ENCODE measurements at places on chromosomes 16 and 17. TPM values are rescaled to one million over a fixed set of nuclear protein-coding genes. Genes with fewer than 3 reads are reported as not detected.

GRCh38 chr16:17407321-17407720 lies 63.4 kb downstream of the XYLT1 start:
- peaks cover 8% of the 10 kb centered on the region for H3K4me1 ChIP-seq
- H3K27me3 ChIP-seq = no peaks in the 10 kb centered on the region
- H3K4me3 ChIP-seq = no peak overlapping the region
- no peak overlapping the region for H3K27ac ChIP-seq
- no peaks in the 10 kb centered on the region for H3K36me3 ChIP-seq

- peak overlapping the region; percentile 66 for H3K27ac ChIP-seq
- peak overlapping the region; percentile 98 for H3K4me3 ChIP-seq
- H3K27me3 ChIP-seq = no peaks in the 10 kb centered on the region
- H3K36me3 ChIP-seq = peaks cover 27% of the 10 kb centered on the region
- peak; percentile 45 for DNase-seq
- H3K4me1 ChIP-seq = peaks cover 30% of the 10 kb centered on the region
These were observed 1.2 kb downstream of the HAGH start for GRCh38 chr16:1825381-1825863.

DNA sequence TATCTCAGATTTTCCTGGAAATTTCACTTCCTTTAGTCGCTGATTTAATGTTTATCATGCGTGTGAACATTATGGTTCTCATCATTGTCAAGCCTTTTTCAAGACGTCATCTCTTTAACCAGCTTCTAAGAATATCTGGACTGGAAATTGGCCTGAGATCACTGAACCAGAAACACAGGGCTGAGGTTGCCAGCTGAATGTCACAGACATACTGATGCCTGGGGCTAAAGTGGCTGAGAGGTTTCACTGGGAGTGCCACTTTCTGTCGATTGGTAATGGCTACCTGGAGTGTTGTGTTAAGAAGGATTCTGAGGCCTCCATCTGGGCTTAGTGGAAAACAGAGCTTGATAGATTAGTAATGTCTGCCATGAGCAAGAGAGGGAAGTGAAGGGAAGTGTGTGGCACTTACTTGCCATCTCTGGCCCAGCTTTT lies 54.2 kb downstream of the CRISPLD2 start:
- DNase-seq = no peak
- H3K36me3 ChIP-seq = peaks cover 21% of the 10 kb centered on the region
- H3K4me1 ChIP-seq = no peaks in the 10 kb centered on the region
- H3K4me3 ChIP-seq = no peak overlapping the region
- no peaks in the 10 kb centered on the region for H3K27me3 ChIP-seq
- no peak overlapping the region for H3K27ac ChIP-seq

The IL34 gene
- 3.3 TPM for total RNA-seq

- no peak overlapping the region for H3K27ac ChIP-seq
- H3K36me3 ChIP-seq = peaks cover 6% of the 10 kb centered on the region
- peaks cover 12% of the 10 kb centered on the region for H3K27me3 ChIP-seq
- H3K4me3 ChIP-seq = no peak overlapping the region
- no peak for DNase-seq
These were observed 41.0 kb downstream of the SLC7A5 start for GRCh38 chr16:87828071-87828906.

The ZDHHC7 gene
- 79.7 TPM for total RNA-seq

GRCh38 chr17:41082626-41083025 lies 1.3 kb upstream of the KRTAP4-7 start:
- H3K36me3 ChIP-seq = no peaks in the 10 kb centered on the region
- no peaks in the 10 kb centered on the region for H3K27me3 ChIP-seq
- no peak for DNase-seq
- no peak overlapping the region for H3K4me3 ChIP-seq

GRCh38 chr17:37305406-37305905 lies 70.3 kb upstream of the C17orf78 start:
- H3K27me3 ChIP-seq = no peaks in the 10 kb centered on the region
- no peak overlapping the region for H3K4me3 ChIP-seq
- H3K36me3 ChIP-seq = peaks cover 8% of the 10 kb centered on the region
- no peak for DNase-seq

DNA sequence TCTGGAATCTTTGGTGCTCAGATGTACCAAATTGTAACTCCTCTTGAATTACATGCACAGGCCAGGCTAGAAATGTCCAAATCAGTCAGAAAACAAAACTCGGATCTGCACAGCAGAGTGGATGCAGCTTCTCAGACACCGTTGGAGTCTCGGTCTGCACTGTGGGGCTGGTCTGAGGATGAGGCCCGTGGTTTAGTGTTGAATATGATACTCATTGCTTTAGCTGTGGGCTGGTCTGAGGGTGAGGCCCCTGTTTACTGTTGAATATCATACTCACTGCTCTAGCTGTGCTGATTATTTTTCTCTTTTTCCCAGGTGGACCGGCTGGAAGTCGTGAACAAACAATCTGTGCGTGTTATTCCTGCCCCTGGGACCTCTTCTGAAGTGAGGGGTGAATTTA lies 35.0 kb downstream of the DBNDD1 start:
- H3K27ac ChIP-seq = no peak overlapping the region
- H3K27me3 ChIP-seq = no peaks in the 10 kb centered on the region
- H3K4me1 ChIP-seq = no peaks in the 10 kb centered on the region
- peaks cover 79% of the 10 kb centered on the region for H3K36me3 ChIP-seq
- no peak for DNase-seq
- H3K4me3 ChIP-seq = no peak overlapping the region

GRCh38 chr16:11105038-11105903 lies 150.7 kb downstream of the SOCS1 start:
- H3K36me3 ChIP-seq = no peaks in the 10 kb centered on the region
- peaks cover 49% of the 10 kb centered on the region for H3K4me1 ChIP-seq
- H3K4me3 ChIP-seq = no peak overlapping the region
- peak overlapping the region; percentile 43 for H3K27ac ChIP-seq
- H3K27me3 ChIP-seq = no peaks in the 10 kb centered on the region

- DNase-seq = no peak
- H3K36me3 ChIP-seq = no peaks in the 10 kb centered on the region
These were observed 107.4 kb upstream of the TOM1L1 start for GRCh38 chr17:54793271-54793670.

- H3K4me1 ChIP-seq = peaks cover 51% of the 10 kb centered on the region
- H3K36me3 ChIP-seq = no peaks in the 10 kb centered on the region
- H3K27ac ChIP-seq = no peak overlapping the region
- no peak for DNase-seq
These were observed 2.6 kb downstream of the LHX1 start for GRCh38 chr17:36939802-36940312.

DNA sequence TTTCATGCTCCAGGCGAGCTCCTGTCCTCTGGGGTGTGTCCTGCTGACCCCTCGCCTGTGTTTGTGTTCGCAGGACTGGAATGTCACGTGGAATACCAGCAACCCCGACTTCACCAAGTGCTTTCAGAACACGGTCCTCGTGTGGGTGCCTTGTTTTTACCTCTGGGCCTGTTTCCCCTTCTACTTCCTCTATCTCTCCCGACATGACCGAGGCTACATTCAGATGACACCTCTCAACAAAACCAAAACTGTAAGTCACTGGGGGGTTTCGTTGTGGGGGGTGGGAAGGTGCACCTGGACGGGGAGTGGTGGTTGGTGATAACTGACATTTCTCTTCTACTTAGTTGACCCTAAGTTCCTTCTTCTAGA lies 58.3 kb downstream of the ABCC1 start:
- no peaks in the 10 kb centered on the region for H3K4me1 ChIP-seq
- H3K27me3 ChIP-seq = no peaks in the 10 kb centered on the region
- H3K4me3 ChIP-seq = no peak overlapping the region
- DNase-seq = no peak
- no peak overlapping the region for H3K27ac ChIP-seq

GRCh38 chr16:1510941-1511351 lies 17.8 kb downstream of the TELO2 start:
- H3K36me3 ChIP-seq = peaks cover 4% of the 10 kb centered on the region
- no peak overlapping the region for H3K4me3 ChIP-seq
- H3K4me1 ChIP-seq = peaks cover 4% of the 10 kb centered on the region
- no peaks in the 10 kb centered on the region for H3K27me3 ChIP-seq
- H3K27ac ChIP-seq = no peak overlapping the region

The IKZF3 gene
- total RNA-seq = 8.2 TPM

The HS3ST2 gene
- 9.6 TPM for total RNA-seq

The ACSM5 gene
- 4.5 TPM for total RNA-seq

DNA sequence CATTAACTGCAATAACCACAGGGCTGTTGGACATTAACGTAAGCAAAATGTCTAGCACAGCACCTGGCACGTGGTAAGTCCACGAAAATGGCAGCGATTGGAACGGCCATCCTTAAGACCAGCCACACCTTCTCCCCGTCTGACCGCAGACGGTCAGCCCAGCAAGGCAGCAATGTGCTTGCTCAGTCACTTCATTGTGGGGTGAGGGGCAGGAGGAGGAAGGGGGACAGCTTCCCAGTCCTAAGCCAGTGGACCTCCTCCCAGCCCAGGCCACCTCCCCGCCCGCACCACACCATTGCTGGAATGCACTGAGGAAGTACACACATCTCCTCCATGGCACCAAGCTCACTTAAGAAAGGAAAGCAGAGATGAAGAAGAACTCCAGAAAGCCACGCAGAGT lies 8.6 kb upstream of the MYLK3 start:
- no peak overlapping the region for H3K4me3 ChIP-seq
- H3K27ac ChIP-seq = no peak overlapping the region
- no peaks in the 10 kb centered on the region for H3K4me1 ChIP-seq
- H3K27me3 ChIP-seq = peaks cover 11% of the 10 kb centered on the region

The YBX2 gene
- not detected for total RNA-seq

The EFCAB5 gene
- total RNA-seq = 1.1 TPM

The NPIPB9 gene
- total RNA-seq = 3.5 TPM

Measured in upper lobe of right lung (tissue), 1 donor.